ENCODE measurements at places on chromosomes 11 and 22.

DNA sequence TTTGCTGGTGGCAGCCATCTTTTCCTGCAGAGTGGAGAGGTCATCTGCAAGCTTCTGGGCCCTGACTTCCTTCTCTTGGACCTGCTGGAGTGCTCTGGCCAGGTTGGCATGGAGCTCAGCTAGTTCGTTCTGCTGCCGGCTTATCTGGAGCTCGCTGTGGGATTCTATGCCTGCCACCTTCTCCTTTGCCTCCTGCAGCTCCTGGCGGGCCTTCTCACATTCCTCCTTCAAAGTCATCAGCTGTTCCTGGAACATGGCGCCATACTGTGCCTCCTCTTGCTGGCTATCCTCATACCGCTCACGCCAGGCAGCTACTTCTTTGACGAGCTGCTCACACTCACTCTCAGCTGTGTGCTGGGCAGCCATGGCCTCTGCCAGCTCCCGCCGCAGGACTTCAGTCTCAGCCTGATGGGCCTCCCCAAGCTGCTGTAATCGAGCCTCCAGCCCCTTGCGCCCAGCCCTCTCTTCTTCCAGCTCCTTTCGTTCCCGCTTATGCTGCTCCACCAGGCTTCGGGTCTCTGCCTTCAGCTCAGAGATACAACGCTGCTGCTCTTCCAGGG lies 16.1 kb downstream of the IL18BP start:
- no peak for DNase-seq

- DNase-seq = peak; percentile 66
Observed at GRCh38 chr22:20550851-20551744, 43.7 kb downstream of the MED15 start.

GRCh38 chr22:35484651-35485556 lies 55.7 kb upstream of the RASD2 start:
- no peak for DNase-seq

GRCh38 chr11:44241851-44242250 lies 68.1 kb downstream of the ALX4 start:
- no peak for DNase-seq

GRCh38 chr11:96015906-96016565 lies 92.1 kb upstream of the MTMR2 start:
- peak; percentile 18 for DNase-seq

DNA sequence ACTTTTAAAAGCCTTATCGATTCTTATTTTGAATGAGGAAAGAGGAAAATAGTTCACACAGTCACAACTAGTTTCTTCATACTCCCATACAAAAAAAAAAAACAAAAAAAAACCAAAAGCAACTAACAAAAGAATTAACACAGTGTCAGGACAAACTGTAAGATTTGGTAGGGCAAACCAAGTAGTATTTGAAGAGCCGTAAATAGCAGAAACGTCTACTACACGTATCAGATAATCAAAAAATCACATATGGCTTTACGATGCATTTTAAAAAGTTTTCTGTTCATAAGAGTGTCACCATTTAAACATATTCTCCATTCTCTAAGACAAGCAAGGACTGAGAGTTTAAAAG lies 2.3 kb downstream of the PICALM start:
- DNase-seq = no peak
